H9 (cell line): ENCODE measurements at places on chromosomes 5 and 9.

- DNase-seq, result no peak
Measured at GRCh38 chr5:66224274-66224673, 80.2 kb downstream of the SREK1 start.

- no peak for DNase-seq
Measured at GRCh38 chr5:91219091-91219802, 163.9 kb downstream of the ARRDC3 start.

DNA sequence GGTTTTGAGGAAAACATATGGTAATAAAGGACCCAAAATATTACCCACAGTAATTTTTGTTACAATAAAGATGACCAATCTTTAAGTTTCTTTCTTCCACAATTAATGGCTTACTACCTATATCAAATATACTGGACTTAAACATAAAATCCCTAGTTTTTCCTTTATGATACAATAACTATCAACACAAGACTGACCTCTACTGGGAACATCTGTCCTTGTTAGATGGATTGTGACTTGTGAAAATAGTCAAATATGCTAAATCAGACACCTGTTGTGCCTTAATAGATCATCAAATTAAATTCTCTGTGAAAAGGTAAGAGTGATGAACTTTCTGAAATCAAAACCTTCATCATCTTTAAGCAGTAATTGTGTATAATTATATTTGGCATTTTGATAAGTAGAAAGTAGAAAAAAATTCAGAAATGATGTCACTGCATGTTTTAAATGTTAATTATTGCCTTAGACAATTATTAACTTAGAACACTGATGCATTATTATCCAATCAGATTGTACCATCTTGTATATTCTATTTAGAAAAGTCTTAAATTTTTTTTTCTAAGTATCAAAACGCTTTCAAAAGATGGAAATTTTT is 113.6 kb downstream of the DEPDC1B start:
- DNase-seq, result no peak

DNA sequence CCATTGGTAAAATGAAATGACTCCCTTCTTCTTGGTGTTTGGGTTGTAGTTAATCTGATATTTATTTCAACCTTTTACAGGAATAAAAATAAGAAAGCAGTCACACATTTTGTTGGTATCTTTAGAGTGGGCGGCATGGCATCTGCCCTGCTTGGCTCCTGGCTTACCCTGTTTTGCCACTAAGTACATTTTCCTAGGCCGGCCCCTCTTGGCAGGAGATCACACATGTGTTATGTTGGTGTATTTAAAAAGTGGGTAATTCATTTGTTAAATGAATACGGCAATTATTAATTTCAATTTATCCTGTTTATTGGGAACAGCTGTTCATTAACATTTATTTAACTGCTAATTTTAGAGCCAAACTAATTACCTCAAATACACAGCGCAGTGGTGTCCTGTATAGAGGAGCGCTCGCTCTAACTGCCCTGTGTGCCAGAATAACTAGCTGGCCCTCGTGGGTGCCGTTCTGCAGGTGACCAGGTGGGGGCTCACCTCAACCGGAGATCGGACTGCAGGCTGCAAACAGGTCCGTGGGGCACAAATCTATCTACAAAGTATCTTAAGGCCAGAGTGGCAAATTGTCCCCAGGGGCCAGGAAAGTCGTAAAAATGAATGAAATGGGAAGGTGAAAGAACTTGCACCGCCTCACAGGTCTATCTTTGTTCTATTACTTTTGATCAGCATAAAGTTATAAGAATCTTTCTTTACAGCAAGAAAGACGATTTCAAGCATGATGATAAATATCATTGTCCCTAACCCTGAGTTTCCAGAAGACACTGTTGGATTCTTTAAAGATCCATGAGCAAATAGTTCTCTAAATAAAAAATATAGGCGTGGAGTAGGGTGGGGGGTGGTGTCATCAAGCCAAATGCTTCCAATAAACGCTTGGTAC is 26.2 kb upstream of the GPR151 start:
- peak; percentile 85 for DNase-seq

GRCh38 chr5:117454716-117455212 is 880.1 kb upstream of the SEMA6A start:
- DNase-seq, result peak; percentile 89
